EL (cell line): ENCODE measurements at places on chromosomes 3 and 15.

GRCh38 chr3:59118928-59119327, 69.1 kb upstream of the CFAP20DC start:
- no peak for DNase-seq

GRCh38 chr3:16514021-16514700, 662 bp upstream of the RFTN1 start:
- no peak for DNase-seq

DNA sequence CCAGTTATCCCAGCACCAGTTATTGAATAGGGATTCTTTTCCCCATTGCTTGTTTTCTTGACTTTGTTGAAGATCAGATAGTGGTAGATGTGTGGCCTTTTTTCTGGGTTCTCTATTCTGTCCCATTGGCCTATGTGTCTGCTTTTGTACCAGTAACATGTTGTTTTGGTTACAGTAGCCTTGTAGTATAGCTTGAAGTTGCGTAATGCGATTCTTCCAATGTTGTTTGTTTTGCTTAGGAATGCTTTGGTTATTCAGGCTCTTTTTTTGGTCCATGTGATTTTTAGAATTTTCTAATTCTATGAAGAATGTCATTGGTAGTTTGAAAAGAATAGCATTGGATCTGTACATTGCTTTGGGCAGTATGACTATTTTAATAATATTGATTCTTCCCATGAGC, 94.3 kb upstream of the CHMP2B start:
- DNase-seq, result no peak

DNA sequence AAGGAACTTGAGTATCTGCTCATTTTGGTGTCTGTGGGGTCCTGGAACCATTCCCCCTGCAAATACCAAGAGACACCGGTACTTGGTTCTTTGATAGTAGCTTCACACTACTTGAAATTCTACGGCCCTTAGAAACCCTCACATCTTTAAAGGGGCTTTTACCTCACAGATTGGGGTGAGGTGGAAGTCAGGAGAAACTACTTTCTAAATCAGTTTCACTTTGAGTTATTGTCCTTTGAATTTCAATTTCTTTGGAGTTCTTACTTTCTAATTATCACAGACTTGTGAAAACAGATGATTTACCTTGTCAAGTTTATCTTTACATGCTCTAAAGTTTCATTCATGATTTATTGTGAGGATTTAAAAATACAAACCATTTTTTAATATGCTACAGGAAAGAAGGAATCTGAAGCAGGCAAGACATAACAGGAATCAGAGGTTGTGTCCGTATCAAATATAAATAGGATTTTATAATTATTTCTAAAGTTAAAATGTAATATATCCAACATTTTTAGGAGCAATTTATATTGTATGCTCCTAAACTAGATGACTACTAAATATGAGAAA, 98.9 kb downstream of the NEDD4 start:
- DNase-seq, result no peak

DNA sequence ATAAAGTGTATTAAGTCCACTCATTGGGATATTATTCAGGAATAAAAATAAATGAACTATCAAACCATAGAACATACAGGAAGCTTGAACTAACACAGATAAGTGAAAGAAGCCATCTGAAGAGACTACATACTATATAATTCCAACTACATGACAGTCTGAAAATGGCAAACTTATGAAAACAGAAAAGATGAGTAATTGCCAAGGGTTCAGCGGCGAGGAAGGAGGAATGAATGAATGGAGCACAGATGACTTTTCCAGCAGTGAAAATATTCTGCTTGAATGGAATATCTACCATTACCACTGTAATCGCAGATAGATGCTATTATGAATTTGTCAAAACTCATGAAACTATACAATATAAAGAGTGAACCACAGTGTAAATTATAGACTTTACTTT, 79.7 kb downstream of the PEAK1 start:
- no peak for DNase-seq

DNA sequence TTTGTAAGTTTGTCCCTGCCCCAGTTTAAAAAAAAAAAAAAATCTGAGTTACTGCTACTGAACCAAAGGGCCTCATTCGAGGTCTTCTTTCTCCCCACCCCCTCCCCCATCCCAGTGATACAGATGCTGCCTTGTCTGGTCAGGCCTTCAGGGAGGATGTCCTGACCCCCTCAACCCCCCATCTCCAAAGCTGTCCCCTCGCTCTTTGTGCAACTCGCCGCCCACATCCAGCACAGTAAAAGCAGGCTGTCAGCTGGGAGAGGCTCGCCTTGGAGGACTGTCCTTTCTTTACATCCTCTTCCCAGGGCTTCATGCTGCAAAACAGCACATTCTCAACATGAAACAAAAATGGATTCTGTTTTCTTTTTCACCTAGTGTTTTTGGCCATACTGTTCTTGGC, 133.4 kb downstream of the VGLL4 start:
- no peak for DNase-seq

- DNase-seq, result no peak
Measured at GRCh38 chr3:139132976-139133375, 88.3 kb upstream of the PRR23C start.

- DNase-seq, result no peak
Measured at GRCh38 chr3:149701977-149702350, 44.1 kb upstream of the WWTR1 start.
